ENCODE measurements at places on chromosomes 11 and 22.

DNA sequence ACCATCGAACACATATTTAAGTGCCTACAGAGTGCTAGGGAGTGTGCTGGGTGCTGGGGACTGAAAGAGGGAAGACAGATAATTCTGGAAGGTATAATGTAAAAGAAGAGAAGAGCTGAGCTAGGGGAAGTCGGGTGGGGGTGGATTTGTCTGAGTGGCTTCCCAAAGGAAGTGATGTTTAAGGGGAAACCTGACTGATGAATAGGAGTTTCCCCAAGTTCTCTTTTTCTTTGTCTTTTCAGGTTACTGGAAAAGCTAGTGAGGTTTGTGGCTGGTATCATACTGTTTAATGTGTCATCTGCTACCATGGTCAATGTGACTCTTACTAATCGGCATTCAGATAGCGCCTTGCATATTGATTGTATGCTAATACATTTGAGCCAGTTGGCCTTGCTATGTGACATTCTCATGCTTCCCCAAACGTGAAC lies 151.6 kb upstream of the MTMR2 start:
- DNase-seq, result no peak

- DNase-seq, result no peak
These were observed 7.9 kb upstream of the TRIM44 start for GRCh38 chr11:35654711-35655110.

DNA sequence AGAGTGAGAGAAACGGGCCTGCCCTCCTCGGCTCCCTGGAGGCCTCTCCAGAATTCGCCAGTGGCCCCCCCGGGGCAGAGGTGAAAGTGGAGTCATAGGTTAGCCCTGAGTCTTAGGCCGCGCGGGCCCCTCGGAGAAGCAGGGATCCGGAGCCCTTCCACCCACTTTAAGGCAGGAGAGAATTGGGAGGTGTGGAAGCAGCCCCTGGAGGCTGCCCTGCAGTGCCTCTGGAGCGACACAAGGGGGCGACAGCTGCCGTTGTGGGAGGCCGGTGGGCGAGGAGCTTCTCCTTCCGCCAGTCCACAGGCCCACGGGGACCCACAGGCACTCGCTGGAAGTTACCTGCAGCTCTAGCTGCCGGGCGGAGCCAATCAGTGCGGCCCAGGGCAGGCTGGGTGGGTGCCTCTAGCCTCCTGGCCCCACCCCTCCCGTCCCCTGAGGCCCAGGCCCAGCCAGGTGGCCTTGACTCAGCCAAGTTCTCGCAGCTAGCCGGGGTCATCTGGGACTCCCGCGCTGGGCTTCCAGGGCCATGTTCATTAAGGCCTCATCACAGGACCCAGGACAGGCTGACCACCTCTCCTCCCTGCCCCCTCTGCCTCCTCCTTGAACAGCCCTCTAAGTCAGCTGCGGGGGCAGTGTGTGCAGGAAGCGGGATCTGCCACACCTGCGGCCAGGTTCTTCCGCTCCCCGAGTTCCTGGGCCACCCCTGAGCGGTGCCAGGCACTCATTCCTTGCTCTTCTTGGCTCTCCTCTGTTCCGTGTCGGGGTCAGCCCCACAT lies 5.0 kb downstream of the DGKZ start:
- DNase-seq, result no peak

- DNase-seq, result no peak
These were observed 639 bp downstream of the INCENP start for GRCh38 chr11:62124186-62125113.

DNA sequence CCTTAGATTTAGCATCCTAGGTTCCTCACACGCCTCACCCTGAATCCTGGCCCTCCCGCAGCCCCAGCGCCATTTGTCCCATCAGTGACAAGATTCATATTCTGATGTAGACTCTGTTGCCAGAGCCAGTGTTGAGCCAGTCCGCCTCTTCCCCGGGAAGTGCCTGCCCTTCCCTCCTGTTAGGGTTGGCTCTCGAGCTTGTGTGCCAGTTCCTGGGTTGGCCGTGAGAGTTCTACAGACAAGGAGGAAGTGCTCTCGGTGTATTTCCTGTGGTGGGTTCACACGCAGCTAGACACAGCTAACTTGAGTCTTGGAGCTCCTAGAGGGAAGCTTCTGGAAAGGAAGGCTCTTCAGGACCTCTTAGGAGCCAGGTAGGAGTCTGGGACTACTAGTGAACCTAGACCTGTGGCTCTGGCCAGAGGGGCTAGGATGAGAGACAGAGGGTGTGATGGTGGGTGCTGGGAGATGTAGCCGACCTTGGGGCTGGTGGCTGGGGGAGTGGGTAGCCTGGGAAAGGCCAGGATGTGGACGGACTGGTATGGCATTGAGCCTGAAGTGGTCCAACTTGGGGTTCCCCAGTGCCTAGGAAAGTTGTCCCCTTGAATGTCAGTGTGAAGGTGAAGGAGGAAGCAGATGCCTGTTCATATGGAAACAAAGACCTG lies at the start of gene IL18BP:
Gene IL18BP (plus strand): TSS at position 261 of the 662 bp plus-strand sequence. CDS start 1,076 bp downstream, outside the sequence.
- DNase-seq, result no peak

- no peak for DNase-seq
These were observed 18.5 kb downstream of the MMP13 start for GRCh38 chr11:102936864-102937509.

- peak; percentile 38 for DNase-seq
These were observed 15.6 kb upstream of the CYP2R1 start for GRCh38 chr11:14907411-14908213.
